Sigmoid colon (tissue), 7 donors: ENCODE measurements at places on chromosomes 5 and 9.

DNA sequence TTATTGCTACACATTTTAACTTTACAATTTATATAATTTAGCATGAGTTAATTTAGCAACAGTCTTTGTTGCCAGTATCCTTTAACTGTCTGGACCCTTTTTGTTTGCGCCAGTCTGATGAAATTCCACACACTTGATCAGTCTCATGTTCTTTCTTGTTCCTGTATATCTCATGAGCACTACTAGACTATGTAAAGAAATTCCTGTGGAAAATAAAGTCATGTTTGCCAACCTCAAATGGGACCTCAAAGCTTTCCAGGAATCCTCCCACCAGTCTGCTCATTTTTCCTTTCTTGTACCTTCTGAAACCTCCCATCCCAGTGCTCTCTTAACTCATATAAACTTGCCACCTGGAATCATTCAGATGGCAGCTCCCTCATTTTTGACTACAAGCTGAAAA lies 8.0 kb downstream of the DMXL1 start:
- no peak for DNase-seq

DNA sequence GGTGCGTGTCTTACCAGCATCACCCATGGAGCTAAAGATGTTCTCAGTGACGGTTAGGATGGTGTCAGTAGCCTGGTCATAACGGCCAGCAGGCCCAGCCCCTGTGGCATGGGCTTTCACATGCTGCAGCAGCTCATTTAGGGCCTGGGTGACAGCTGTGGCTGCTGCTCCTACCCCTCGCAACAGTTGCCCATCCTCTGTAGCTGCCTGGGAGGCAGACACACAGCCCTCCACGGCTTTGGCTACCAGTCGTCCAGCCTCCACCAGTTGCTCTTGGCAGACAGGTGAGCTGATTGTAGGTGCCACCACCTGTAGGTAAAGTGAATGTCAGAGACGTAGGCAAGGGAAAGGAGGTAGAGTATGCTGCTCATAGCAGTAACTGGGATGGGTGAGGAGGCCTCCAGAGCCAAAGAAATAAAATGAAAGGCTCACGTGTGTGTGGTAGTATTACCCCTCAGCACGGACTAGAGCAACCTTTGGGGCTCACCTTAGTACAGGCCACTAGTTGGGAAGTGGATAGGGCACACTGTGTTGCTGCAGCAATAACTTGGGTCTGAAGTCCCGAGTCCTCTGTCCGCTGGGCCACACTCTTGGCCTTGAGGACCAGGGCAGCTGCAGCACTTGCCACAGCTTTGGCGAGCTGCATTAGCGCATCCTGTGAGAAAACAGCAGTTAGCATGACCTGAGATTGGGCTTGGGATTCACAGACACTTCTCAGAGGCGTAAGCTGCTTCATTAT lies 14.7 kb downstream of the TLN1 start:
- peak; percentile 44 for DNase-seq

GRCh38 chr5:175317872-175318271 lies 126.1 kb downstream of the DRD1 start:
- DNase-seq: no peak

DNA sequence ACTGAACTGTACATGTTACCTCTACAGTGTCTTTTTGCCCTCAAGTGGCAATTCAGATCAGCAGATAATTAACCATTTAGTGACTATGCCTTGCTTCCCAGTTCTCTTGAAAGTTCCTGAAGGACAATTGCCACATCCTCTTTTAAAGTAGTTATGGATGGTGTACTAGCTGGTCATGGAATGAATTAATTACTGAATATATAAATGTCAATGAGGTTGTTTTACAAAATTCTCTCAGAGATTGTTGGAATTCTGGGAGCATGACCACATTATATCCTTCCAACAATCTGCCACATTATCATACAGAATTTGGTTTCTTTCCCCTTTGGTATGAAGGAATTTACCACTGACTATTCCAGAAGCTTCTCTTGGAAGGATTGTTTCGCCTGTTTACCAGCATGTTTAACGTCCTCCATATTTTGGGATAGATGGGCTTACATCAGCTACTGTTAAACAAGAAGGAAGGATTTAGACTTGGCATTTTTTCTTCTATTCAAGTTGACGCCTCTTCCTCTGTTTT lies 176.4 kb downstream of the CD180 start:
- DNase-seq: no peak

- no peak for DNase-seq
These were observed 61.3 kb downstream of the WDR36 start for GRCh38 chr5:111153483-111153882.
